ENCODE measurements at places on chromosomes 2 and 18.

DNA sequence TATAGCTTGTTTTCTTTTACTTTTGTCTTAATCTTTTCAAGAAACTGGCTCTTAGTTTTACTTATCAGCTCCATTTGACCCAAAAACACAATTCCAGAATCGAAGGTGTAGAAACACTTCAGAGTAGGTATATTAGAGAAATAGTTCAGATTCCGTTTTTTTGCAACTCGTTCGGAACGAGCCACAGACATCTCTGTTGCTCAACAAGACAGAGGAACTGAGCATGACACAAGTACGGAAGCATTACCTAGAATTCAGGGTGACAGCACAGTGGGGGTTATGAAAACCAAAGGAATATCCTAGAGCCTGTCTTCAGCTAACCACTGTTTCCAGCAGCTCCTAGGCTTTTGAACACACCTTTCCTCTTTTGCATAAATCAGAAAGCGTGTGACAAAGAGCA, 5.0 kb downstream of the HRH4 start:
- DNase-seq = no peak

GRCh38 chr2:172864182-172864581, 128.5 kb downstream of the RAPGEF4 start:
- DNase-seq = no peak

GRCh38 chr18:48165111-48165866, 234.8 kb upstream of the SMAD2 start:
- no peak for DNase-seq

DNA sequence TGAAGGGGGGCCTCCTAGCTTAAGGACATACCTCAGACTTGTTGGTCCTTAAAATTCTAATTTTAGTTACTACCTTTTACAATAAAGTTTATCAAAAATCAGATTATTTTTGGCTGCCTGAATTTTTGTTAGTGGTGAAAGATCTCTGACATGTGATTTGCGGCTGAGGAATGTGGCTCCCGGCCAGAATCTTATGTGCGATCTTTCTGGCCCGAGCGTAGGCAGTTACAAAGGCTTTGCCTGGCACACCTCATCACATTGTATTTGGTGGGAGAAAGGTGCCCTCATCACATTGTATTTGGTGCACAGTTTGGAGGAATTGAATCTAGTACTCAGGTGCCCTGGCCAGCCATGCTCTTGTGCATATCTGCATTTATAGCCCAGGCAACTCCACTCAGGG, 289.1 kb downstream of the GULP1 start:
- no peak for DNase-seq

GRCh38 chr2:215885536-215885935, 127.8 kb downstream of the MREG start:
- DNase-seq = no peak

DNA sequence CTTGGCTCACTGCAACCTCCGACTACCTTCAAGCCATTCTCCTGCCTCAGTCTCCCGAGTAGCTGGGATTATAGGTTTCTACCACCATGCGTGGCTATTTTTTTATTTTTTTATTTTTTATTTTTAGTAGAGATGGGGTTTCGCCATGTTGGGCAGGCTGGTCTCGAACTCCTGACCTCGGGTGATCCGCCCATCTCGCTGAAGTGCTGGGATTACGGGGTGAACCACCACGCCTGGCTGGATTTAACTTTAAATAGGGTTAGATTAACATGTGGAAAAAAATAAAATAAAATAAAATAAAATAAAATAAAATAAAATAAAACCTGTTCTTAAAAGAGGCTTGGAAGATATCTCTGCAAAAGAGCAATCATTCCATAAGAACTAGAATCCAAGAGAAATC, 170.9 kb downstream of the XIRP2 start:
- no peak for DNase-seq

DNA sequence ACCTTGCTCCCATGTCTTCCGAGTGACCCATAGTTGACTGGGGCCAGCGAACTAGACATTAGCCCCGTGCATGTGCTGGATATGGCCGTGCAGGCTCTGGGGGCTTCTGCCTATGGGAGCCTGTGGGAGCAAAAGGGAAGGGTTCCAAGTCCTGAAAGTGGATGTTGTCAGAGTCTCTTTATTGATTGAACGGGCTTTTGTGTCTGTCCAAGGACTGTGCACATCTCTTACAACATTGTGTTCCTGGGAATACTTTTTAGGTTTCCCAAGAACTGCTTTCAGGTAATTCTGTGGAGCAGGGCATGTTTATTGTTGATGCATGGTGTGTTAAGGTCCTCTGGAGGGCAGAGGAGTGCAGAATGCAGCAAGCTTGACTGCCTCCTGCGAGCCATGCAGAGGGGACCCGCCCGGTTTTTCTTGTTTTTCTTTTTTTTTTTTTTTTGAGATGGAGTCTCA, 5.0 kb downstream of the RNF144A start:
- no peak for DNase-seq

DNA sequence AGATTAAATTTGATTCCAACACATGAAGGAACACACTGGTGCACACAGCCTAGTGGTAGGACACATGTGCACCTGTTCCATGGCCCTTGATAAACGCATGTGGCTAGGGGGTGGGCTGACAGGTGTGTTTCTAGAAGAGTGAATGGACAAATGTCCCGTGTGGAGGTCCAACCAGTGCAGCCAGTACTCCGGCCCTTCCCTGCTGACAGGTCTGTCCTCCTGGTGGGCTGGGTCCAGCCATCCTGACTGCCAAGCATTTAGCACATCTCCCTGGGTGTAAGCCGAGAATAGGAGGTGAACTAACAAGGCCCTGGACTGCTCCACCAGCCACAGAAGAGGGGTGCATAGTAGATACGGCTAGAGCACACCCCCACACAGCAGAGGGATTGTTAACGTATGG, 258.7 kb upstream of the RAB6C start:
- DNase-seq = no peak

- DNase-seq = no peak
Observed at GRCh38 chr2:88054782-88055370, 707 bp downstream of the KRCC1 start.

DNA sequence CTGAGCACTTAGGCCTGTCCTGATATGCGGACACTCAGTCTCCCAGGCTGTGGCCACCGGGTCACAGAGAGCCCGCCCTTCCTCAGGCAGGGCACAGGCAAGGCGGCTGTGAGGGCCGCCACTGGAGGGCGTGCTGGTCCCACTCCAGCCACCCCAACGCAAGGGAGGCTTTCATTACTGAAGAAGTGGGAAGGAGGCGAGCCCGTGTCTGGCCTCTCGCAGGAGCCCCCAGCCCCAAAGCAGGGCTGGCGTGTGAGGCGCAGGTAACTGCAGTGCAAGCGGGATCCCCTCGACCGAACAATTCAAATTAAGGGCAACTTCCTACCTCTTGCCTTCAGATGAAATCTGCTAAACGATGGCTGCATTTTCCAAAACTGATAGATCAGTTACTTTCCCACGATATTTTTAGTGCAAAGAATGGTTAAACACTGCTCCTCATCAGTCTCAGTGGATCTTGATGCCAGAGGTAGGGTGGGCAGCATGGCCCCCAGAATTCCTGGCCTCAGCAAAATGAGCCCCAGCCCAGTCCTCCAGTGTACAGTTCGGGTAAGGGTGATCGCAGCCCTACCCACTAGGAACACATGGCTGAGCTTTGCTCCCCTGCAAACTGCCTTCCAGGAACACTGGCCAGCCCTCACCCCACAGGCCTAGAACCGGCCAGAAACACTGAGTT, 97.2 kb downstream of the SEPTIN10 start:
- no peak for DNase-seq

DNA sequence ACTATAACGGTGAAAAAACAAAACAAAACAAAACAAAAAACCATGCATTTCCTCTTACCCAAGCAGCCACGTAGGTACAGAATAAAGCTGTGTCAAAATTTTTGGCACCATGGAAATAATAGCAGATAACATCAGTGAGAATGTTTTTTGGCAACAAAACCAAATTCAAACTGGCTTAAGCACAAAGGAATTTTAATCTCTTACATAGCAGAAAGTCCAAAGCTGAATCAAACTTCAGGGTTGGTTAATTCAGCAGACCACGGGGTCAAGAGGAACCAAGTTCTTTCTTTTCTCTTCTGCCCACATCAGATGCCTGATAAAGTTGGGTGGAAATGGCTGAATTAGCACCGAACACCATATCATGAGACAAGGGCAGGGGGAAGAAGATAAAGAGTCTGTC, 129.5 kb downstream of the PAX3 start:
- DNase-seq = no peak

DNA sequence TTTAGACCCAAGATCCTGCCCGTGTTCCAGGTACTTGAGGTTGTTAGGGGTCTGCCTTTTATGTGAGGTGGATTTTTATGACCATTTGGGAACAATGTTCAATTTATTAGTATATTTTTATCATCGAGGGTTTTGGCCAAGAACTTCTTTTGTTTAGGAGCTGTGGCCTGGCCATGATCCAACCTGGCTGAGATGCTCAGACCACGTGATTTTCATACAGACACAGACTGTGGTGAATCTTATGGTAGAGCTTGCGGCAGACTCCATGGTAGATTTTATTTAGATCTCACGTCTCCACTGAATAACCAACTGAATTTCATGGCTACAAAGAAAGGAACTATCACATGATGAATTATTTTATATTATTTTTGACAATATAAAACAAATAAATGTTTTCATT, 405.5 kb upstream of the VWC2L start:
- no peak for DNase-seq

Measured in coronary artery (tissue), 2 donors.